ENCODE measurements at places on chromosomes 3 and 15. TPM values are rescaled to one million over a fixed set of nuclear protein-coding genes. Genes with fewer than 3 reads are reported as not detected.
A peak's percentile ranks its signal among the peaks of the same experiment; 100 is the strongest.

Gene CYP1A2
- total RNA-seq, result not detected

DNA sequence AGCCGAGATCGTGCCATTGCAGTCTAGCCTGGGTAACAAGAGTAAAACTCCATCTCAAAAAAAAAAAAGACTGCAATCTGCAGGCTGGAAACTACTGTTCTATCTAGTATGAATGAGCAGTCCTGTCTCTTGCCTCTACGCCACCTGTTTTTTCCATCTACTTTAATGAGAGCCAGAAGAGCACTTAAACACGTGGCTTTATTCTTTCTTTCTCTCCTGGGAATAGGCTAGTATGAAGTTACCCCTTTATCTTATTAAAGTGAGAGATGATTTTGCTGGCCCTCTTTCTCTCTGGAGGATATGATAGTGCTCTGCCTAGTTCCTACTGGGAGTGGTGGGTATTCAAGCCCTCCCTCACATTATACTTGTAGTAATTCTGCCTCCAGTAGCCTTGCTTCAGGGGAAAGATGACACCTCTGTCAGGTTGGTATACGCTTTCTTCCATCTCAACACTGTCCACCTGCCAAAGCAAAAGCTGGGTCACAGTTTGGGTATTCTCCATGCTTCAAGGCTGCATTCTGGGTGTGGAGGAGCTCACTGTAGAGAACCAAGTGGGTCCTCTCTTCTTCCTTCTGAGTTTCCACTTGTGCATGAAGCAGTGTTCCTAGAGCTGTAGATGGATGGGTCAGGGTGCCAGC, 17.8 kb downstream of the MAPKBP1 start:
- DNase-seq, result no peak

GRCh38 chr3:156174229-156174847, 54.0 kb downstream of the KCNAB1 start:
- DNase-seq, result peak; percentile 45

Gene MUC20
- total RNA-seq, result not detected

DNA sequence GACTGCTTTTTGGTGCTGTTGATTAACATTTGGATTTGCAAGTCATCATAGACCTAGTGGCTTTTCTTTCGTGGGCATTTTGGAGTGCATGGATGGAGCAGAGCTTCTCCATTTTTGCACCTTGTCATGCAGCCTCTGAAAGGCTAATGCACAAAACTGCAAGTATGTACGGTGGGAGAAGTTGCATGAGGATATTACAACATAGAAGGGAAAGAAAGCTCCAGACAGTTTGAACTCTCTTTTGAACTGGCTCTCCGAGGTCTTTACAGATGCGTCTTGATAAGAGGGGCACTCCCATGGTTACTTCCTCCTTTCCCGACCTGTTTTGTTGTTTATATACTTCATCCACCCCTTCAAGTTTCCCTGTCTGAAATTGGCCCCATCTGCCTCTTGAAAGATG, 147.1 kb upstream of the GBE1 start:
- DNase-seq, result no peak

Gene GBE1
- 82.9 TPM for total RNA-seq

Gene SENP8
- 1.8 TPM for total RNA-seq

Gene MYL3
- 0.57 TPM for total RNA-seq
